ENCODE measurements at places on chromosomes 4 and X. TPM values are rescaled to one million over a fixed set of nuclear protein-coding genes. Genes with fewer than 3 reads are reported as not detected.
A peak's percentile ranks its signal among the peaks of the same experiment; 100 is the strongest.

GRCh38 chr4:19735012-19735411 lies 516.7 kb upstream of the SLIT2 start:
- no peak overlapping the region for H3K27ac ChIP-seq
- peaks cover 1% of the 10 kb centered on the region for H3K4me1 ChIP-seq
- H3K36me3 ChIP-seq: no peaks in the 10 kb centered on the region

GRCh38 chrX:32985544-32985943 lies 225.8 kb downstream of the DMD start:
- no peak for DNase-seq
- H3K27me3 ChIP-seq: no peaks in the 10 kb centered on the region
- H3K4me3 ChIP-seq: no peak overlapping the region
- H3K4me1 ChIP-seq: no peaks in the 10 kb centered on the region
- H3K36me3 ChIP-seq: no peaks in the 10 kb centered on the region
- no peak overlapping the region for H3K27ac ChIP-seq

The CYLC1 gene
- total RNA-seq: not detected

DNA sequence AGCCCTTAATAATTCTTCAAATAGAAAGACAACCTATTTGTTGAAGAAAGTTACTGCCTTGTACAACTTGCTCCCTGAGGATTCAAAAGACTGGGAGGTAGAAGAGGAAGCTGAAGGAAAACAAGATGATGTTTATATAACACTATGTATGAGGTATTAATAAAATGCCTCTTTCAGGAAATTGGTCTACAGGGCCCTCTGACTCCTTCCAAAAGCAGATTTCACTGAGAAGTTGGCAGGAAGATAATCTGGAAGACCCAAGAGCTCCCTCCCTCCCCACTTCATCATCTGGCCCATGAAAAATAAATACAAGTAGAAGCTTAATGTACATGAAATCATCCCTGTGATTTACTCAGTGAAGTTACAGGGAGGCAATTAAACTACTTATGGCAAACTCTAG lies 107.5 kb upstream of the MAGEC2 start:
- no peak overlapping the region for H3K27ac ChIP-seq
- H3K4me1 ChIP-seq: no peaks in the 10 kb centered on the region
- H3K4me3 ChIP-seq: no peak overlapping the region

- H3K4me3 ChIP-seq: peak overlapping the region; percentile 85
- H3K4me1 ChIP-seq: peaks cover 18% of the 10 kb centered on the region
- H3K36me3 ChIP-seq: no peaks in the 10 kb centered on the region
- no peak for DNase-seq
- H3K27me3 ChIP-seq: peaks cover 11% of the 10 kb centered on the region
Measured at GRCh38 chr4:165111906-165112367, 723 bp downstream of the TMEM192 start.

The XKRX gene
- total RNA-seq: 0.35 TPM

The GAGE1 gene
- not detected for total RNA-seq

DNA sequence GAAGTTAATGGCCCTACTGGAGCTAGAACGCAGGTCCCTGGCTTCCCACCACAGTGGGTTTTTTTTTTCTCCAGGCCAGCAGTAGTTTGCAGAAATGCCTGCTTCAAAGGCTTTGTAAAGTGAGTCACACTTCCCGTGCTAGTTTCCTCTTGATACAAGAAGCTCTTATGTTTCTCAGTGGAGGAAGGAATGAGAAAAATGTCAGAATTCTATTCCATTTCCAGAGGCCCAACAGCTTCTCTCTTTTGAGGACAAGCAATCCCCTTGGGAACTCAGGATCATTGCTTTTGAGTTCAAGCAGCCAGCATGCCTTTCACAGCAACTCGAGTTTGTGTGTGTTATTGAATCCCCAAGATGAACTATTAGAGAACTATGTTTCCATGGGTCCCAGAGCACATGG lies 134.3 kb downstream of the GUCY2F start:
- H3K4me3 ChIP-seq: no peak overlapping the region
- H3K4me1 ChIP-seq: no peaks in the 10 kb centered on the region
- no peaks in the 10 kb centered on the region for H3K27me3 ChIP-seq
- H3K36me3 ChIP-seq: no peaks in the 10 kb centered on the region

The GYG2 gene
- not detected for total RNA-seq

The PCDH18 gene
- 0.38 TPM for total RNA-seq

- H3K4me3 ChIP-seq: no peak overlapping the region
- peaks cover 24% of the 10 kb centered on the region for H3K36me3 ChIP-seq
- no peaks in the 10 kb centered on the region for H3K27me3 ChIP-seq
- H3K4me1 ChIP-seq: no peaks in the 10 kb centered on the region
Measured at GRCh38 chrX:45110494-45110893, 90.2 kb downstream of the DIPK2B start.

The GRPR gene
- total RNA-seq: not detected

GRCh38 chr4:187000281-187000680 lies 276.6 kb upstream of the FAT1 start:
- no peaks in the 10 kb centered on the region for H3K36me3 ChIP-seq
- H3K4me1 ChIP-seq: no peaks in the 10 kb centered on the region
- no peak overlapping the region for H3K4me3 ChIP-seq
- H3K27me3 ChIP-seq: no peaks in the 10 kb centered on the region
- H3K27ac ChIP-seq: no peak overlapping the region

- DNase-seq: no peak
- peaks cover 38% of the 10 kb centered on the region for H3K36me3 ChIP-seq
- no peaks in the 10 kb centered on the region for H3K4me1 ChIP-seq
- H3K27me3 ChIP-seq: no peaks in the 10 kb centered on the region
Measured at GRCh38 chr4:109510687-109511086, 49.4 kb upstream of the MCUB start.

DNA sequence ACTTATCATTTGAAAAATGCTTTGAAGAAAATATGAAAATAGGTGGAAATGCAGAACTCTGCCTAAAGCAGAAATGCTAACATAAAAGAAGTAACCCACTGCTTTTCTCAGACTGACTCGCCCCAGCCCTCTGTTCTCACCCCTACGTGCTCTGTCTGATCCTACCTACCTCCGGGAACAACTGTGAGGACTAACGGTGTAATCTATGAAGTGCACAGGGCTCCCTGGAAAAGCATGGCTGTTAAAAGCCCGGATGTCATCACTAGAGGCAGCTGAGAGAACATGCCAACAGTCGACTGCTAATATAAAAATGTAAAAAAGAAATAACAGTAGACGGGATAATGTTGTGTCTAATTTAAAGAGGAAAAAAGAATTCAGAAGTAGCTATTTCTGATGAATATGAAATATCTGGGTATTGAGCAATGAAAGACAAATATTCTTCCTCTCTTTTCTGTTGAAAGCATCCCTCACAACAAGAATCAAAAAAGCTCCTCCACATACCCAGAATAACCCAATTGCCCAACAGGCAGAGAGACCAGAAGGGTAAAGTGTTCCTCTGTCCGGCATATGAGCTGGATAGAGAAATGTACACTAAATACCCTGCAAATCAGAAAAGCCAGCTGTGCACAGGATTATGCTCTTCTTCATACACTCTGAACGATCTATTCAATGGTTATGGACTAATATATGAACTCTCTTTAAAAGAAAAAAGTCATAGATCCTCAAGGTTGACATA lies 130.7 kb downstream of the TSPAN5 start:
- H3K4me3 ChIP-seq: no peak overlapping the region
- no peak overlapping the region for H3K27ac ChIP-seq
- no peak for DNase-seq
- H3K4me1 ChIP-seq: peaks cover 14% of the 10 kb centered on the region

DNA sequence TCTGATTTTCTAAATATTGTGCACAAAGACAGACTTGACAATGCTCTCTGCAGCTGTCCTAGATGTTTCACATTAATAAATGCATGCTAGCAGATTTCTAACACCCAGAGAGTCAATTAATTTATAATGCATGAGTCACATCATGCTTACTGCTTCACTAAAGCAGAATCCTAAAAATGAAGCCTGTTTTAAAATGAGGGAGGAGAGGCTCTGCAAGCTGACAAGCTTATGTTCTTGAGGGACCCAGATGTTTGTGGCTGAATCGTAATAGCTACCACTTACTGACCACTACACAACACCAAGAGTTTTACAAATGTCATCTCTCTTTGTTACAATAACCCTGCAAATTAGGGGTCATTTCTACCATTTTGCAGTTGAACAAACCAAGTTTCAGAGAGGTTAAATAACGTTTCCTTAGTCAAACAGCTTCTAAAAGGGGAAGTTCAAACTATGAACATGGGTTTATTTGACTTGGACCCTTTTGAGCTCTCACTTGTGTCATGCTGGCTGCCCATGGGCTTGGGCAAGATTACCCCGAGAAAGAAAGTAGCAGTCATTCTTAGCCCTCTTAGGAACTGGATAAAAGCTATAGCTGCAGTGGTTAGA lies 262.7 kb upstream of the ETNPPL start:
- DNase-seq: no peak
- no peak overlapping the region for H3K27ac ChIP-seq
- H3K36me3 ChIP-seq: no peaks in the 10 kb centered on the region
- no peaks in the 10 kb centered on the region for H3K4me1 ChIP-seq
- no peak overlapping the region for H3K4me3 ChIP-seq

All from activated CD4-positive, alpha-beta memory T cell treated with anti-CD3 and anti-CD28 coated beads, Interleukin-2, amount 10 ng/mL, durations not matched to agents 7 days and 5 days (primary cell).